ENCODE measurements at places on chromosomes 13 and 19. TPM values are rescaled to one million over a fixed set of nuclear protein-coding genes. Genes with fewer than 3 reads are reported as not detected.

Gene ZNF555
- polyA plus RNA-seq: 0.85 TPM

Gene GPC5
- polyA plus RNA-seq: not detected

Gene ZNF155
- polyA plus RNA-seq: 2.6 TPM

Gene ZNF559
- polyA plus RNA-seq: 12.1 TPM

Gene FGF22
- polyA plus RNA-seq: 0.68 TPM

Gene PRR20A
- not detected for polyA plus RNA-seq

Gene TGFB1
- polyA plus RNA-seq: 24.0 TPM

Gene NKPD1
- polyA plus RNA-seq: 0.05 TPM

Gene IGFL3
- not detected for polyA plus RNA-seq

Gene FOXO1
- polyA plus RNA-seq: 18.0 TPM

Gene ASPDH
- not detected for polyA plus RNA-seq

Gene LENG8
- 139 TPM for polyA plus RNA-seq

Data from adipose tissue (tissue), 3 donors.